Ascending aorta (tissue), 2 donors: ENCODE measurements at places on chromosomes 11 and 22. TPM values are rescaled to one million over a fixed set of nuclear protein-coding genes. Genes with fewer than 3 reads are reported as not detected.
A peak's percentile ranks its signal among the peaks of the same experiment; 100 is the strongest.

The SF3B2 gene
- total RNA-seq = 128 TPM

DNA sequence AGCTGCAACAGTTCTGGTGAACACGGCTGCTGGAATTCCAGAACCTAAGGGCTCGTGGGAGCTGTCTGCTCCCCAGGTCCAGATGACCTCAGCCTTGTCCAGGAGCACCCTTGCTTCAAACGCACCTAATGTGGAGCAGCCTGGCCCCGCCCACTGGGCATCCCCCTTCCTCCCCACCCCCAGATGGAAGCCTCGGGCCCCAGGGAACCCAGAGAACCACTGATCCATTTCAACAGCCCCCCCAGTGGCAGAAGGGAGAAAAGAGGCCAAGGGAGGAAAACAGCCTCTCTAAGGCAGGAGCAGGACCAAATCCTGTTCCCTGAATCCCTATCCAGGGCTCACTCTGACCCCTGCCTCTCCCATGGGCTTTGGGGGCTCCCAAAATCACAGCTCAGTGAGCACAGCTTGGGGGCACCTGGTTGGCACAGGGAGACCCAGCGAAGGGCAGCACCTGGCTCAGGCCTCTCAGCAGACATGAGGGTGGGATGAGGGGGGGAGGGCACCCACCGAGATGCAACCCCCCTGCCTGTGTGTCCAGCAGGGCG is 1.2 kb downstream of the CYTH4 start:
- no peaks in the 10 kb centered on the region for H3K4me1 ChIP-seq
- no peak for DNase-seq

GRCh38 chr22:27934069-27934468 is 15.0 kb upstream of the PITPNB start:
- H3K36me3 ChIP-seq = no peaks in the 10 kb centered on the region
- H3K27me3 ChIP-seq = no peaks in the 10 kb centered on the region
- no peaks in the 10 kb centered on the region for H3K4me1 ChIP-seq
- no peak overlapping the region for H3K27ac ChIP-seq

GRCh38 chr11:83922318-83922717 is 636.2 kb upstream of the CCDC90B start:
- H3K4me1 ChIP-seq = peaks cover 10% of the 10 kb centered on the region
- no peaks in the 10 kb centered on the region for H3K27me3 ChIP-seq
- no peak for DNase-seq
- no peaks in the 10 kb centered on the region for H3K36me3 ChIP-seq

- no peak overlapping the region for H3K27ac ChIP-seq
- no peaks in the 10 kb centered on the region for H3K36me3 ChIP-seq
- no peaks in the 10 kb centered on the region for H3K4me1 ChIP-seq
These were observed 2.9 kb upstream of the MMP3 start for GRCh38 chr11:102846292-102846691.

GRCh38 chr11:122359081-122359571 is 243.1 kb upstream of the BLID start:
- H3K27me3 ChIP-seq = no peaks in the 10 kb centered on the region
- no peak overlapping the region for H3K4me3 ChIP-seq
- H3K36me3 ChIP-seq = no peaks in the 10 kb centered on the region
- H3K4me1 ChIP-seq = peaks cover 17% of the 10 kb centered on the region
- peak overlapping the region; percentile 1 for H3K27ac ChIP-seq
- DNase-seq = no peak

The LRRC74B gene
- 2.6 TPM for total RNA-seq

The SNX32 gene
- total RNA-seq = not detected

DNA sequence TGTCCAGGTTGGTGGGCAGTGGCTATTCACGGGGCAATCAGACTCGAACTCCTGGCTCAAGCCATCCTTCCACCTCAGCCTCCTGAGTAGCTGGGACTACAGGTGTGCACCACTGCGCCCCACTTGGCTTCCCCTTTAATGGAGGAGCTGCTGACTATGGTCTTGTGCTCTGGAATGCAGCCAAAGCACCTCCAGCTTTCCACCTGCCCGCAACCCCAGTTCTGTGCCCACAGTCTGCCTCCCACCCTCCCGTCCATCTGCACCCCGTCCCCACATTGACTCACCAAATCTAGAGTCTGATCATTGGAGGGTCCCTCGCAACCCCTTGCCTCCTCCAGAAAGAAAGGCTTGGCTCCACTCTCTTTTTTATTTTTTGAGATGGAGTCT is 41.0 kb downstream of the KCNJ4 start:
- no peak overlapping the region for H3K4me3 ChIP-seq
- H3K36me3 ChIP-seq = no peaks in the 10 kb centered on the region
- H3K27ac ChIP-seq = no peak overlapping the region

DNA sequence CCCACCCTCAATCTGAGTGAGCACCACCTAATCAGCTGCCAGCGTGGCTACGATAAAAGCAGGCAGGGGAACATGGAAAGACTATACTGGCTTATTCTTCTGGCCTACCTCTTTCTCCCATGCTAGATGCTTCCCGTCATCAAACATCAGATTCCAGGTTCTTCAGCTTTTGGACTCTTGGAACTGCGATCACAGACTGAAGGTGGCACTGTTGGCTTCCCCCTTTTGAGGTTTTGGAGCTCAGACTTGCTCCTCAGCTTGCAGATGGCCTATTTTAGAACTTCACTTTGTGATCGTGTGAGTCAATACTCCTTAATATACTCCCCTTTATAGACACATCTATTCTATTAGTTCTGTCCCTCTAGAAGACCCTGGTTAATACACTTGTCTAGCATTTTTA is 543.7 kb upstream of the RAG2 start:
- H3K36me3 ChIP-seq = no peaks in the 10 kb centered on the region
- H3K4me1 ChIP-seq = no peaks in the 10 kb centered on the region
- no peak for DNase-seq
- H3K4me3 ChIP-seq = no peak overlapping the region
- no peaks in the 10 kb centered on the region for H3K27me3 ChIP-seq

GRCh38 chr11:22263613-22264012 is 70.7 kb downstream of the ANO5 start:
- H3K27me3 ChIP-seq = no peaks in the 10 kb centered on the region
- H3K27ac ChIP-seq = no peak overlapping the region
- no peaks in the 10 kb centered on the region for H3K4me1 ChIP-seq
- no peak for DNase-seq
- no peak overlapping the region for H3K4me3 ChIP-seq

DNA sequence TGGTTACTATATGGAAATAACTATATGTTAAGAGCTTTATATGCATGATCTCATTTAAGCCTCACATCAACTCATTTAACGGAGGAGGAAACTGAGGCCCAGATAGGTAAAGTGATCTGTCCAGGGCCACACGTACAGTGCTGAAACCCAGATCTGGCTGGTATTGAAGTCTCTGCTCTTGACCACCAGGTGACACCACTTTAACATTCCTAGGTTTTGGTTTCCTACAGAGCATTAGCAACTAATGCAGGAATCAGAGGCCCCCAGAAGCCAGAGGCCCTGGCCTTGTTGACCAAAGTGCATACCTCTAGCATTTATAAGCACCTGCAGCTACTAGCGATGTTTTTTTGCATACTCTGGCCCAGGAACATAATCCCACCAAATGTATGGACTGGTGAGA is 12.9 kb upstream of the LIMK2 start:
- no peak overlapping the region for H3K27ac ChIP-seq
- H3K36me3 ChIP-seq = peaks cover 74% of the 10 kb centered on the region
- H3K4me1 ChIP-seq = no peaks in the 10 kb centered on the region
- no peak for DNase-seq
- H3K27me3 ChIP-seq = no peaks in the 10 kb centered on the region

DNA sequence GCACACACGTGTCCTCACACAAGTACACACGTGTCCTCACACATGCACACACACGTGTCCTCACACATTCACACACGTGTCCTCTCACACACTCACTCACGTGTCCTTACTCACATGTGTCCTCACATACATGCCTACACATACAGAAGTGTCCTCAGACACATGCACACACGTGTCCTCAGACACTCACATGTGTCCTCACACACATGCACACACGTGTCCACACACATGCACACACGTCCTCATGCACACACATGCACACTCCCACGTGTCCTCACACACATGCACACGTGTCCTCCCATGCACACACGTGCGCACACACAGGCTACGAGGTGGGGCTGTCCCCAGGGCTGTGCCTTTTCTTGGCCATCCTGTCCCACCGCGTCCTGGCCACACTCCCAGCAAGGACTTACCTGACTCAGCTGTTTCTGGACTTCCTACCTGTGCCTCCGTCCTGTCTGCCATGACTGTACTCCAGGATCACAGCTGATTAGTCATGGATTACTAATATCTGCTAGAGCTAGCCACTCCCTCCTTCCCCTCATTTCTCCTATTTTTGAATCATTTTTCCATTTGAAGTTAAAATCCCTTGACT is 990.2 kb downstream of the BRD1 start:
- no peak overlapping the region for H3K4me3 ChIP-seq
- no peaks in the 10 kb centered on the region for H3K4me1 ChIP-seq
- no peaks in the 10 kb centered on the region for H3K27me3 ChIP-seq
- no peaks in the 10 kb centered on the region for H3K36me3 ChIP-seq
- no peak overlapping the region for H3K27ac ChIP-seq
- DNase-seq = no peak

The RFPL2 gene
- total RNA-seq = not detected

- no peaks in the 10 kb centered on the region for H3K27me3 ChIP-seq
- peak overlapping the region; percentile 94 for H3K27ac ChIP-seq
- peaks cover 12% of the 10 kb centered on the region for H3K4me1 ChIP-seq
- peak overlapping the region; percentile 96 for H3K4me3 ChIP-seq
- no peak for DNase-seq
These were observed 904 bp downstream of the C2CD3 start for GRCh38 chr11:74169738-74170458.

- no peaks in the 10 kb centered on the region for H3K4me1 ChIP-seq
- H3K27me3 ChIP-seq = no peaks in the 10 kb centered on the region
- no peaks in the 10 kb centered on the region for H3K36me3 ChIP-seq
- no peak for DNase-seq
- no peak overlapping the region for H3K4me3 ChIP-seq
These were observed 201.2 kb downstream of the PGR start for GRCh38 chr11:100928426-100928825.

DNA sequence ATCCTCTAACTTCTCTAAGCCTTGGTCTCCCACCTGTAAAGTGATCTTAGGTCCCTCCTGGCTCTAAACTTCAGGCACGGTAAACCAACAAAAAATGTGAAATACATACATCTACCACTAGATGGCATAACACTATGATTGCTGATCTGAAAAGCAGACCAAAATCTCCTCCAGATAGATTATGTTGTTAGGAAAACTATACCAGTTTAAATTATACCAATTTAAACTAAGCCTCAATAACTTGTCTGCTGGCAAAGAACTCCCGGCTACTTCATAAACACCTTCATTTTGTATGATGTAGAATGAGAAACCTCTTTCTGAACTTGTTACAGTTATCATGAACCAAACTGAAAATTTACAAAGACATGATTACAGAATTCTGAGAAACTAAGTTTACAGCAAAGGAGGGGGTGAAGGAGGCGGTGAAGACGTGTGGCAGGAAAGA is 85.9 kb downstream of the SBF2 start:
- no peak overlapping the region for H3K4me3 ChIP-seq
- H3K27ac ChIP-seq = no peak overlapping the region
- no peaks in the 10 kb centered on the region for H3K36me3 ChIP-seq
- no peaks in the 10 kb centered on the region for H3K4me1 ChIP-seq

The MIAT gene
- 0.53 TPM for total RNA-seq

The MISFA gene
- not detected for total RNA-seq

The MTMR2 gene
- total RNA-seq = 14.7 TPM

The CPT1B gene
- total RNA-seq = 0.43 TPM

- H3K4me1 ChIP-seq = no peaks in the 10 kb centered on the region
- no peak overlapping the region for H3K27ac ChIP-seq
- H3K4me3 ChIP-seq = no peak overlapping the region
These were observed 165.5 kb downstream of the DSCAML1 start for GRCh38 chr11:117631336-117632140.

GRCh38 chr11:121337740-121338272 is 45.2 kb downstream of the SC5D start:
- no peak for DNase-seq
- no peak overlapping the region for H3K27ac ChIP-seq
- H3K4me1 ChIP-seq = no peaks in the 10 kb centered on the region
- no peak overlapping the region for H3K4me3 ChIP-seq

The TUBGCP6 gene
- 58.1 TPM for total RNA-seq

DNA sequence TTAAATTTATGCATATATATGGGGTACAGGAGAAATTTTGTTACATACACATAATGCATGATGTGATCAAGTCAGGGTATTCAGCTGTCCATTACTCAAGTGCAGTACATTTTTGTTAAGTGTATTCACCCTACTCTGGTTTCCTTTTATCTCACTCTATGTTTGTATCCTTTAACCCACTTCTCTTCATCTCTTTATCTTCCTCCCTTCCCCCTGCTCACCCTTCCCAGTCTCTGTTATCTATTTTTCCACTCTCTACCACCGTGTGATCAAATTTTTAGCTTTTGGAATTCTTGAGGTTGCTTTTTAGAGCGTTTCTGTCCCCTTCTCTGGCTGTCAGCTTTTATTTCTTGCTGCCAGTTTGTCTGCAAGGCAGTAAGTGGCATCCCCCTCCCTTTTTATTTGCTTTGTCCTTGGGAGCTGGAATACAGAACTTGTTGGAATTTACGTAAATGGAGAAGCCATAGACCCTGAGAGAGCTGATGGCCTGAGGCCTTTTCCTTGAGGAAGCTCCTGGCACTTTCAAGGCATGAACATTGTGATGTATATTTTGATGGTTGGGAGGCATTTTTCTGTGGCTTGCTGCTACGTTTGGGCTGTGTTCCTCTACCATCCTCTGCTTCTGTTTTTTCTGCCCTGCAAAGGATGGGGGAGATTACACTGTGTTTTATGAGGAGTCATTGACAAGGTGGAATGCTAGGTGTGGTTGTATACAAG is 148.6 kb downstream of the LDLRAD3 start:
- peaks cover 5% of the 10 kb centered on the region for H3K4me1 ChIP-seq
- H3K27ac ChIP-seq = no peak overlapping the region
- H3K4me3 ChIP-seq = no peak overlapping the region

DNA sequence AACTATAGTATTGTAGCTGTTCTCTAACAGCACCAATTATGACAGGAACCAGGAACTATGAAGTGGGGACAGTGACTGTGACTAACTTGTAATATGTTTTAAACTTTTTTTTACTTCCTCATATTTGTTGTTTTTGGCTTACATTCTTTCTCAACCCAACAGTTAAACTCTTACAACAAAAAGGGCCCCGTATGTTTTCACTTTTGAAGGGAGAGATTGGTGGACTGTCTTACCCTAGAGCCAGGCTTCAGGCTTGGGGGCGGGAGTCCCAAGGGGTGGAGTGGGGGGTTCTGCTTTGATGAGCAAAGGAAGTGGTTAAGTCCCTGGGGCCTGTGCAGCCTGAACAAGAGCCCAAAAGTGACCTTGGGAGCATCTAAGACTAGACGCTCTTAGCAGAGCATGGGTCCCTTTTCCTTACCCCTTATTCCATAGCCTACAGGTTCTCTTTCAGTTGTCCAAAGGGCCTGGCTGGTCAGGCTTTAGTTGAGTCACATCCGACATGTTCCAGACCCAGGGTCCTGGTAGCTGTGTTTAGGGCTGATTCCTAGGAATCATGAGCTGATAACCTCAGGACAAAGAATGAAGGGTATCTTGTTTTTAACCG is 38.8 kb downstream of the STIM1 start:
- DNase-seq = no peak
- H3K4me1 ChIP-seq = peaks cover 16% of the 10 kb centered on the region
- no peak overlapping the region for H3K4me3 ChIP-seq
- H3K27me3 ChIP-seq = no peaks in the 10 kb centered on the region

The SCGB1A1 gene
- not detected for total RNA-seq
